ENCODE measurements at places on chromosomes 7 and 10. TPM values are rescaled to one million over a fixed set of nuclear protein-coding genes. Genes with fewer than 3 reads are reported as not detected.

ARHGEF35 gene
- 3.4 TPM for polyA plus RNA-seq

DNA sequence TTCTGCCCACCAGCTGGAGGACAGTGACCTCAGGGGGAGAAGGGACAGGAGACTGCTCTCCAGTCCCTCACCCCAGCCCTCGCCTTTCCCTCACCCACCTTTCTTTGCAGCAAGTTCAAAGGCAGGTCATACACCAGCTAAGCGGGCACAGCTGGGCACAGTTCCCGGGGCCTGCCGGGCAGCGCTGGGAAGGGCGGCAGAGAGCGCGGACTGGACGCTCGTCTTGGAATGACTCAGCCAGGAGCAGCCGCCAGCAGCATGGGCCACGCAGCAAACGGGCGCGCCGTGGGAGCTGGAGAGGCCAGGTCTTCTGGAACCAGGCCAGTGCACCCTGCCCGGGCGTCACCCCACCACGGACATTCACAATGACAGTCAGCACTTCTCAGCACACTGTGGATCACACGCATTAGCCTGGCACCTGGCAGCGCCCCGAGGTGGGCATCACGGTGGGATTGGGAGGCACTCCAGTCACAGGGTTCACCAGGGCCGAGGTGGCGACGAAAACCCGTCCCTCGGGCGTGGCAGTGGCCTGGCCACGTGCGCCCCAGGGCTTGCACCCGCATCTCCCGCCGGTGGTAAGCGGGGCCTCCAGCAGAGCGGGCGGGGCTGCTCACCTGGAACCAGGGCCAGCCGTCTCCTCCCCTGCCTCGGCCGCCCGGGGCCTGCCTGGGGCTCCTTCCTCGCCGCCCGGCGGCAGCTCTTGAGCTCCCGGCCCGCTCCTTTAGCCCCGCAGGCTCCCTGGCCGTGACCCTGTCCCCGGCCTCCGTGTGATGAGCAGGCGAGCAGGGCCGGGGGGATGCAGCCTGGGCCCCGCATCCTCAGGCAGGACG lies 29.0 kb upstream of the WDFY4 start:
- DNase-seq: peak; percentile 34

ANKRD22 gene
- polyA plus RNA-seq: not detected

DNA sequence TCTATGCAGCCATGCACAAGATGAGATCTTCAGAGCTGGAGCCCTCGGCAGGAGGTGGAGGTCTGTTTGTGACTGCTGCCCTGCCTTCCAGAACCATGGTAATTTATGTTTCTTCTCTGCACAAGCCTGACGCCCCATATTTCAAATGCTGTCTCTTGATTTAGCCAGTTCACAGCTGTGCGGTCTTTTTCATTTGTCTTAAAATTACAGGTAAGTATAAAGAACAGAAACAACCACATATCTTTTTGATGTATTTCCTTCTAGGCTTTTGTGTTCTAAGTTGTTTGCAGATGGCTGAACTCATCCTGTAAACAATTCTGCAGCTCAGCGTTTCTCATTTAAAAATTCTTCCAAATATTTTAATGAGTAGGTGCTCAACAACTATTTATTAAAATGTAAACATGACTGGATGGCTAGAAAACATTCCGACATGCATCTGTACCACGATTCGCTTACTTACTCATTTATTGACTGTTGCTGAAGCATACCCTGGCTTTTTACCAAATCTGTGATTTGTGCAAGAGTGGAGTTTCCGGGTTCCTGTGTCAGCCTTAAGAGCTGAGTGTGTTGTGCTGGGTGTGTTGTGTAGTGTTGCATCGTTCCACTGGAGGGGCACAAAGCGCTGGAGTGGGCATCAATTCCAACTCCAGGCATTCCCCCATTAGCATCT lies 58.9 kb downstream of the PIP4K2A start:
- DNase-seq: no peak

GRCh38 chr10:17648243-17649035 lies 4.5 kb downstream of the STAM start:
- DNase-seq: peak; percentile 27

GRCh38 chr10:30436671-30437030 lies 2.7 kb downstream of the MAP3K8 start:
- DNase-seq: no peak

DNA sequence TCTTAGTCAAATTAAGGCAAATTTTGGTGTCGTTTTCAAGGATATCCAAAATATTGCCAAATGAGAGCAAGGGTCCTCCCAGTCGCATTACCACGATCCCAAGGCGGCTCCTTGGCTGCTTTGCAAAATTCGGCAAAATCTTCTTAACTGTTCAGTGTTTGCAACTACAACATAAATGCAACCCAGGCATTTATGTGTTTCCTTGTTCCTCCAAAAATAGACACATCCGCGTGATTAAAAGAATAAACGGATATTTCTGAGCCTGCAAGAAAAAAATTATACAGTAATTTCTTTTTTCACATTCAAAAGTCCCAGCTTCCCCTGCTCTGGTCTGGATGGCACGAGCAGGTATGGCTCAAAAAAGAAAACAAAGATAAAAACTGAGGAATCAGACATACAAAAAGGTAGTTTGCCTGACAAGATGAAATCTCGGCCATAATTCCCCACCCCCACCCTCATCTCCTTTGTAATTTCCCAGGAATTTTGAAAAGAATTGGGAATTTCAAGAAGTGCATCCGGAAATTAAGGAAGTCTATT lies 6.0 kb downstream of the SKIDA1 start:
- DNase-seq: no peak

CPA1 gene
- not detected for polyA plus RNA-seq

CD36 gene
- polyA plus RNA-seq: 1.4 TPM

GRCh38 chr10:69650589-69651261 lies 20.7 kb downstream of the FAM241B start:
- DNase-seq: no peak

SPDYE16 gene
- polyA plus RNA-seq: not detected

DNA sequence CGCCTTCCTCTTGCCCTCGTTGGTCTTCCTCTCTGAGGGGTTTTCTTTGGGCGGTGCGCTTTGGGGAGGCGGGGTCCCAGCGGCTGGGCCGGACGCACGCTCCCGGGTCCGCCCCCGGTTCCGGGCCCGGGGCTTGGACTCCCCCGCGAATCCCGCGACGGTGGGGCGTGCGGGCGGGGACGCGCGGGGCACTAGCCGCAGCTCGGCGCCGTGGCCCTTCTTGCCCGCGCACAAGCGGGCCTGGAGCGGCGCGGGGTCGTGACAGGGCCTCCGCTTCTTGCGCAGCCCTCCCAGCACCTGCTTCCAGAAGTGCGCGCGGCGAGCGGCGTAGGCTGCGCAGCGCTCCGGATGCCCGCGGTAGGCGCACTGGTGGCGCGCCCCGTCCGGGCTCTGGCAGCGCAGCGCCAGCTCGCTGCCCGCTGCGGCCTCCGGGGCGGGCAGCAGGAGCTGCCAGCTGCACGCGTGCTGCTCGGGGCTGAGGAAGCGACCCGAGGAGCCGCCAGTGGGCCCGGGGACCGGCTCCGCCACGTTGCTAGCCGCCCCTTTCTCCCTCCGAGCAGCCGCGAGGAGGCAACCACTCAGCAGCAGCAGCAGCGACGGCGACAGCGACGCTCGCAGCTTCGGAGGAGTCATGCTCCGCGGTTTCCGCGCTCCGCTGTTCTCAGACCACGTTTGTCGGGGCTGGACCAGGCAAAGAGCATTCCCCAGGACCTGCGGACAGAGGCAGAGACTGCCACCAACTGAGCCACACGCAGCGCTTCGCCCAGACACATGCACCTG lies 759 bp downstream of the FGFBP3 start:
- DNase-seq: peak; percentile 70
